ENCODE measurements at places on chromosomes 3 and 15.
A peak's percentile ranks its signal among the peaks of the same experiment; 100 is the strongest.

- DNase-seq, result peak; percentile 39
These were observed 708 bp upstream of the GCHFR start for GRCh38 chr15:40762919-40763800.

DNA sequence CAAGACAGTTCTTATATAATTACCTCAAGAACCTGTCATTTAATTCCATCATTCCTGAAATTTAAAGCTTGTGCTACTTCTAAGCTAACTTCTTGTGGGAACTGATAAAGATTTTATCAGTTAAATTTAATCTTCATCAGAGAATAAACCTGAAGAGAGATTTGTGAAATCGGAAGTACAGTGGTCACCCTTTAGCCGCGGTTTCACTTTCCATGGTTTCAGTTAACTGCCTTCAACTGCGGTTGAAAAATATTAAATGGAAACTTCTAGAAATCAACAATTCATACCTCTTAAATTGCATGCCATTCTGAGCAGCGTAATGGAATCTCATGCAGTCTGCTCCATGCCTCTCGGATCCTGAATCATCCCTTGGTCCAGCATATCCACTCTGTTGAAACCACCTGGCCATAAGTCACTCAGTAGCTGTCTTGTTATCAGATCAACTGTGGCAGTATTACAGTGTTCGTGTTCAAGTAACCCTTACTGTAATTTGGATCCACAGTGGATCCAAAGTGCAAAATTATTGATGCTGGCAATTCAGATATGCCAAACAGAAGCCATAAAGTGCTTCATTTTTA, 626.1 kb downstream of the CADM2 start:
- no peak for DNase-seq

DNA sequence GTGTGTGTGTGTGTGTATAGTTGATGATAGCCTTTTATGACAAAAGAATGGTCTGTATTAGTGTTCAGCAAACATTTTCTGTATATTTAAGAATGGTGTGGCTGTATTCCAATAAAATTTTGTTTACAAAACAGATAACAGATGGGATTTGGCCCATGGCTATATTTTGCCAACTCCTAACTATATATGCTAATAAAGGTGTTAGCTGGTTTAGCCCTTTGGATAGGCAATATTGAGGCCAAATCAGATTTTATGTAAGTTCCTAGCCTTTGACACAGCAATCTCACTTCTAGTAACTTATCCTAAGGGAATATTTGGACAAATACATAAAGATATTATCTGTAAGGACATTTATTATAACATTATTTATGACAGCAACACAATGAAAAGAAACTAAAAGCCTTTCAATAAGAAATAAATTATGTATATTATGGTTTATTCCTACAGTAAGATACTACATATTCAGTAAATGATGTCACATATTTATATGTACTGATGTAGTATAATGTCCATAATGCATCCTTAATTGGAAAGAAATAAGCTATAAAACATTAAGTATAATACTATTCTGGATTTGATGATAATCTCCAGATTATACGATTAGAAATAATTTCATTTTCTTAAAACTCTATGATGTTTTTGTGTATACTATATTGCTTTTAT, 264.0 kb downstream of the RBMS3 start:
- no peak for DNase-seq

- no peak for DNase-seq
These were observed 14.7 kb downstream of the PAK2 start for GRCh38 chr3:196754091-196754981.

DNA sequence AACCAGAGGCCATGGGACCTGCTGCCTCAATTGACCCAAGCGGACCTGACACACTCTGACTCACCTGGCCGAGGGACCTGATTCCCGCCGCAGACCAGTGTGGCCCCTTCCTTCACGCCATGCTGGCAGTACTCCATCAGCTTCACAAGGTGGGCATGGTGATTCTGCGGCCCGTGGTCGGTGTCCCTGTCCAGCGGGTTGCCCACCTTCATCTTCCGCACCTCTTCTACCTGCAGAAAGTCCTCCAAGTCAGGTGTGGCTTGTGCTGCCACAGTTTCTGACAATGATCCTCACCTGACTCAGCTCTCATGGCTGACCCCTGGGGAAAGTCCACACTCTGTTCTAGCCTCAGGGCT, 25.9 kb upstream of the SLC41A3 start:
- no peak for DNase-seq

DNA sequence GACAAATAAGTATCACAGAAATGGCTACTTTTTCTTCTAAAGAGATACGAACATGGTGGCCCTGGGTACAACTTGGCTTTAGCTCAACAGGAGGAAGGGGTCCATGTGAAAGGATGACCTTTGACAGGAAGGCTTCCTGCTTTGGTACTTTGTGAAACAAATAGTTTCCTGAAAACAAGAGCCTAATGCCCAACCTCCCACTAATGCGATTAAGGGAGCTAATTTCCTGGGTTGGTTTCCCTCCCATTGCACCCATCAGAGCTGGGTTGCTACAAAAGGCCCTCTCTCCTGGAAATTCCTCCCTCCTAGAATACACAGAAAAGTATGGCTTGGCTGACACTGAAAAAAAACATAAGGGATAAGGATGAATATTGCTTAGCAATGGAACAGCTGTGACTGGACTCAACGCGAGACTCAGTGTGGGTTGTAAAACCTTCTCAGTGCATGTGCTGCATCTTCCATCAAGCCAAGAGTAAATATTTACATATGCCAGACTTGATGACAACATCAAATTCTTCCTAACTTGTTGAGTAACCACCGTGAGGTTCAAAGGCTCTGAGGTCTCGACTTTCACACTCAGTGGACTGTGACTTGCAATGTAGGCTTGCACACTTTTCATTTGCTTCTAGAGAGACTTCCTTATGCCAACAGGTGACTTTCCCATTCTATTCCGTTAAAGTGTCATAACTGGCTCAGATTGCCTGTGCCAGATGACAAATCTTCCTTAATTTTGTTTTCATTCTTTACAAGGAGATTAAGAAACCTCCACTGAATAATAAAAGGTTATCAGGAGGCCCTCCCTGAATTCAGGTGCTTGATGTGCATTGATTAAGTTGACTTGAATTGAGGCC, 60.1 kb downstream of the ADAMTS9 start:
- no peak for DNase-seq

- DNase-seq, result no peak
These were observed 1.1 kb upstream of the PYGO1 start for GRCh38 chr15:55589287-55589686.

DNA sequence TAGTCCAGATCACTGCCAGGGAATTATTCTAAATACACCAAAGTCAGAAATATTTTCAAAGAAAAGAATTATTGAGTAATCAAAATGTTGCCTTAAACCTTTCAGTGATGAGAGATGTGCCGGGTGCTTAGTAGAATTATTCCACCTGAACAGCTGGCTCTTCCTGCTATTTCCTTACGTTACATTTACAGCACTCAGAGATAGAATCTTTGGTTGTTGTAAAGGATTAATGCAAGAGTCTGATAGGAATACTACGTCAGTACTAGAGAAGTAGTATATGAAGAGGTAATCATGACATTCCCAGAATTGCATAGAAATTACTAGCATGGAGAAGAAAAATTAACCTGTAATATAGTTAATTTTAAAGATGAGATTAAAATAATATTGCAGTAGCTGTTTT, 50.9 kb upstream of the ZDHHC23 start:
- no peak for DNase-seq
